ENCODE measurements at places on chromosomes 5 and 9. TPM values are rescaled to one million over a fixed set of nuclear protein-coding genes. Genes with fewer than 3 reads are reported as not detected.

The SH2D3C gene
- 8.1 TPM for total RNA-seq

The ZFP2 gene
- 0.54 TPM for total RNA-seq

The ACOT12 gene
- total RNA-seq = 0.36 TPM

The GMCL2 gene
- total RNA-seq = not detected

The DMRT3 gene
- not detected for total RNA-seq

The LRRC70 gene
- total RNA-seq = 3.8 TPM

The MRPS30 gene
- total RNA-seq = 91.2 TPM

The PDE8B gene
- total RNA-seq = 23.5 TPM

The P4HA2 gene
- 39.1 TPM for total RNA-seq

The IRX4 gene
- not detected for total RNA-seq

The AMACR gene
- total RNA-seq = 10.2 TPM

The NME5 gene
- 1.7 TPM for total RNA-seq

The CCDC171 gene
- total RNA-seq = 7.0 TPM

The DNM1 gene
- total RNA-seq = 55.7 TPM

The C7 gene
- not detected for total RNA-seq

The SYNPO gene
- 0.57 TPM for total RNA-seq

The BHMT2 gene
- 1.6 TPM for total RNA-seq

- no peak for ATAC-seq
Measured at GRCh38 chr5:149172261-149172660, 31.0 kb downstream of the ABLIM3 start.

GRCh38 chr5:179206366-179206765, 138.9 kb downstream of the ADAMTS2 start:
- ATAC-seq = no peak

- ATAC-seq = no peak
Measured at GRCh38 chr5:42217791-42218190, 205.4 kb upstream of the GHR start.

DNA sequence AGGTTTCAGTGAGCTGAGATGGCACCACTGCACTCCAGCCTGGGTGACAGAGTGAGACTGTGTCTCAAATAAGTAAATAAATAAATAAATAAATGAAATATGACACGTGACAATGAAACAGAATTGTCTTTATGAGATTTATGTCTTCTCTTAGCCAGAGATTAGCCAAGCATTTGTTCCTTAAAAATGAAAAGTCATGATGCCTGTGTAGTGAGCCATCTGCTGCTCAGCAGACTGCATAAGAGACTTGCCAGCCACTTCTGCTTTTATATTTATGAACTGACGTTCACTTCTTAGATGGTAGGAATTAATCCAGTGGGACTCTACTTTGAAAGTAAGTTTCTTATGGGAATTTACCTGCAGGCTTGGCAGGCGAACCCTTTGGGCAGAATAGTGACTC, 227.4 kb downstream of the NR3C1 start:
- ATAC-seq = no peak

DNA sequence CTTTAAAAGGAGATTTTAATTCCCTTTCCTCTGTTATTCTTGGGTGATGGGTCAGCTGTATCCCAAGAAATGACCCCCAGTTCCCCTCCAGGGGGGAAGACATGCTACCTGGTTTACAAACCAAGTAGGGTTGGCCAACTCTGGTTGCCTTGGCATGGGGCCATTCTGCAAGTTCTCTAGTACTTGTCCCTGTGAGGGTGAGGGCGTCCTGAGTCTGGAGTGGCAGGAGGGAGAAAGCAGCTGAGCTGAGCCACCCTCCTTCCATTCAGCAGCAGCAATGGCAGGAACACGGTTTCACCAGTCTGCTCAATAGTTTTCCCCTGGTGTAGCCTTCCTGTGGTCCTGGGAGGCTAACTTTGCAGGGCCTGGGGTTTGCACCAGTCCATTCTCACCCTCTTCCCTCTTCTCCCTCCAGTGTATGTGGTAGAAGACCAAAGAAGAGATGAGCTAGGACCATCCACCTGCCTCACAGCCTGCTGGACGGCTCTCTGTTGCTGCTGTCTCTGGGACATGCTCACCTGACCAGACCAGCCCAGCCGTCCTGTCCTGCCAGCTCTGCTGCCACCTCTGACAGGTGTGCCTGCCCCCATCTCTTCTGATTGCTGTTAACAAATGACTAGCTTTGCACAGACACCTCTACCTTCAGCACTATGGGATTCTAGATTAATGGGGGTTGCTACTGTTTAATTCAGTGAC, 59.9 kb downstream of the PFDN1 start:
- ATAC-seq = no peak

DNA sequence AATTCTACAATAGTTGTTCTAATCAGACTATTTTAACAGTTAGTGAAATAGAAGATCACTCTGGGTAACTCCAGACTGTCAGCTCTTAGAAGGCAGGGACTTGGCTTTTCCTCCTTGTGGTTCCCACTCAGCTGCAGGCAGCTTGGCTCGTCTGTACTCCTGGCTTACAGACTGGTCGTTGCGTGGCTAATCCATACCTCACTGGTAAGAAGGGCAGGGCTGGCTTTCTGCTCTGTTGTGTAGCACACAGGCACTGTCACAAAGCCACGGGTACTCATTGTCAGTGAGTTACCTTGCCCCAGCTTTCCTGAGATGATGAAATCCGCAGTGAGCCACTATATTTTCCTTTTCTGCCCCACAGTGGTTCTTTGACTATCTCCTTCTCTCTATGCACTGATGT, 1.8 kb upstream of the PRLR start:
- no peak for ATAC-seq

GRCh38 chr5:64199425-64199824, 33.8 kb downstream of the RNF180 start:
- no peak for ATAC-seq

- ATAC-seq = no peak
Measured at GRCh38 chr9:80259079-80259478, 687.3 kb downstream of the TLE4 start.

DNA sequence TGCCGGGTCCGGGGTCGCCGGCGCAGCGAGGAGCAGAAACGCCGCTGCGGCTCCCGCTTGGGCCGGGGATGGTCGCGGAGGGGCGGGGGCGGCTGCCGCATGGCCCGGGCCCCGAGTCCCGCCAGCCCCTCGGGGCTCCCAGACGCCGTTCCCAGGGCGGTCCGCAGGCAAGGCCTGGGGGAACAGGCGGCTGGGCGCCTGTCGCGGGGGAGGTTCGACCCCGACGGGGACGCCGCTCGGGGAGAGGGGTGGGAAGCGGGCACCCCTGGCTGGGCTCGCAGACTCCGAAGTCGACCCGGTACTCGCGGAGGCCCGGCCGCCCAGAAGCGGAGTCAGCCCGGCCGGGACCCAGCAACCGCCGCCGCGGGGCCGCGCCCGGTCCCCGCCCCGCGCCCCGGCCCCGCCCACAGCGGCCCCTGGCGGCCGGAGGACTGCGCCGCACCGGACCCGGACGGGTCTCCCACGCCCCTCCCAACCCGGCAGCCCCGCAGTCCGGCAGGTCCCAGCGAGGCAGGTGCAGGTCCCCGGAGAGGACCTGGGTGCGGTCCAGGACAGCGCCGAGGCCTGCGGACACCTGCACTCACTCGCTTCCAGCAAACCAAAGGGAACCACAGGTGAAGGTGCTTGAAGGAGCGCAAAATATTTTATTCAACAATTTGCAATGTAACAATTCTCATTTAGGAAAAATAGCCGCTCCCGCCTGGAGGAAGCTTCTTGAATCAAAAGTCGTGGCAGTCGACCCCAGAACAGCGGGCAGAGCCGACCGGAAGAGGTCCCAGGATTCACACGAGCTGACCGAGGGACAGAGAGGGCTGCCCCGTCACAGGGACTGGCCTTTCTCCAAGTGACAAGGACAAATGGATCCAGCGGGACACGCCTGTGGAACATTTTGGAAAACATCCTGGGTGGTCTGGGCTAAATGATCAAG, at the start of gene INPP5E:
Gene INPP5E (minus strand): TSS at position 365 of the 928 bp plus-strand sequence. CDS start 426 bp downstream, outside the sequence.
- peak; percentile 81 for ATAC-seq

- no peak for ATAC-seq
Measured at GRCh38 chr5:92835712-92836111, 745.3 kb downstream of the NR2F1-AS1 start.

DNA sequence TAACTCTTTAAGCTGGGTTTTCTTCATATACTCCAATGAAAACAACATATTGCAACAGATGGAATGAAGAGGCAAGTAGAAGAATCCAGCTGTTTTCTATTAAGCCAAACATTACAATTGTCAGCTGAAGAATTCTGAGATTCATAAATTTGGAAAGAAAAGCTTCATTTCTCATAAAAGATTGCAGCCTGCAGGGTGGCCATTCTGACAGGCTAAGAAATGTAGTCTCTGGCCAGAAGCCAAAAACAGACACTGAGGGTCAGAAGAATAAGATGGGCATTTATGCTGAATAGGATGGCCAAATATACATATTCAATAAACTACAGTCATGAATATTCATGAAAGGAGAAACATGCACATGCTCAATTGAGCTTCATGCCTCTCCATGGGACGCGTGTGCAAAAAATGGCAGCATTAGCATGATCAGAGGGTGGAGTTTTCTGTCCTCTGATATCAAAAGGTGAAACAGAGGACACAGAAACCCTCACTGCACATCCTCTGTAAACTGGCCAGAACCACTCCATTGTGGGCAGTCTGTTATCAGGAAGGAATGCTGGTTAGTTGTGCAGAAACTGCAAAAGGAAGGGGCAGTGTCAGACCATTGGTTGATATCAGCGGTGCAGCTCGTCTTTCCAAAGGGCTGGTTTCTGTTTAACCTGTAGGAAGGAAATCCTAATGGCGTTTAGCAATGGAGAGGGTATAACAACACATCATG, 50.2 kb downstream of the FXN start:
- no peak for ATAC-seq

DNA sequence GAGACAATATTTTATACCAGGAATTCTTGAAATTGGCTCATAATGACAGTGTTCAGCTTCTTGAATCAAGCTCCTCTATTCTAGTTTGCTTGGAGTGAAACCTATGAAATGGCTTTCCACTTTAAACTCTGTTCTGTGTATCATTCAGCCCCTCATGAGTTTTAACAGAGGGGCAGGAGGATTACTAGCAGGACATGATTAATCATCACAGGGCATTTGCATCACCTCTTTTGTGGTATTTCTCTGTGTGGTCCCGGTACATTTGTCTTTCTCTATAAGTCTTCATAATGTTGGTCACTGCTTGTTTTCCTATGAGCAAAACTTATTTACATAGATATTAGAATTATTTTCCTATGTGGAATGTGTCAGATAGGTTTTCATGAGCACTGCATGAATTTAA, 21.2 kb downstream of the CAST start:
- ATAC-seq = no peak

- no peak for ATAC-seq
Measured at GRCh38 chr5:173522518-173522917, 93.9 kb downstream of the BOD1 start.

GRCh38 chr5:66828548-66829357, 232.6 kb downstream of the MAST4 start:
- ATAC-seq = peak; percentile 99

DNA sequence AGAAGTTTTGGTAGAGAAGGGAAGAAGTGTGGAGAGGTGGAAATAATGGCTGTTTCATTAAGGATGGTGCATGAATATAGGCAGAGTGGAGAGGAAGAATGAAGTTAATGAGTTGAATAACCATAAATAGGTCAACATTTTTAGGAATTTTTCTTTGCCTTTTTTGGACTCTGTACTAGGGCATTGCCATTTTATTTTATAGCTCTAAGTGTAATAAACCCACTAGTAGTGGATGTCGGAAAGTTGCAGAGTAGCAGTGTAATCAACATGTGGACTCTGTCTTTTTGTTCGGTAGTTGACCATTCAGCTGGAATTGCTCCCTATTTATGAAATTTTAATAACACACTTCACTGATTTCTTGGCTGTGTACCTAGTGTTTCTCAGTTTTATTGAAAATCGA, 199.1 kb downstream of the WDR70 start:
- no peak for ATAC-seq

DNA sequence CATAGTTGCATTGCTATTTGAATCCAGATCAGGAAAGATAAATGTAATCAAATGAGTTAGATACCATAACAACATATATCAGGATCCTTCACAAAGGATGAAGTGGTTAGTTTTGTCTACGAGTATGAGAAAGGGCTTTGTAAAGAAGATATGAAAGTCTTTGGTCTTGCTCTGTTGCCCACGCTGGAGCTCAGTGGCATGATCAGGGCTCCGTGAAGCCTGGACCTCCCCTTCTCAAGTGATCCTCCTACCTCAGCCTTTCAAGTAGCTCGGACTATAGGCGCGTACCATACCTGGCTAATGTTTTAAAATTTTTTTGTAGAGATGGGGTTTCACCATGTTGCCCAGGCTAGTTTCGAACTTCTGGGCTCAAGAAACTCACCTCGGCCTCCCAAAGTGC, 1.8 kb downstream of the SMC5 start:
- no peak for ATAC-seq

DNA sequence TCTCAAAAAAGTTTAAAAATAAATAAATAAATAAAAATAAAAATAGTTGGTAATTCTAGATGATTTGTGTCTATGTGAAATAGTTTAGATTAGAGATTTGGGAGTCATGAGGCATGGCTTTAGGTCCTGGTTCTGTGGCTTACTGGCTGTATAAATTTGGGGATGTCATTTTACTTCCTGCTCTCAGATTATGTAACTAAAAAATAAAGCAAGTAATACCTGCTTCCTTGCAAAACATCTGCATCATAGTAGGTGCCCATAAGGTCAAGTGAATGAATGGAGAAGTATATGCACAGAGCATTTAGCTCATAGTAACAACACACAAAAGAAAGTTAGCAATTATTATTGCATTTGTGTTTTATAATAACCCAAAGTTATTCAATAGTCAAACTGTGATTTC, 287.7 kb upstream of the TLE4 start:
- ATAC-seq = no peak

GRCh38 chr5:126805063-126805462, 28.1 kb downstream of the LMNB1 start:
- no peak for ATAC-seq

DNA sequence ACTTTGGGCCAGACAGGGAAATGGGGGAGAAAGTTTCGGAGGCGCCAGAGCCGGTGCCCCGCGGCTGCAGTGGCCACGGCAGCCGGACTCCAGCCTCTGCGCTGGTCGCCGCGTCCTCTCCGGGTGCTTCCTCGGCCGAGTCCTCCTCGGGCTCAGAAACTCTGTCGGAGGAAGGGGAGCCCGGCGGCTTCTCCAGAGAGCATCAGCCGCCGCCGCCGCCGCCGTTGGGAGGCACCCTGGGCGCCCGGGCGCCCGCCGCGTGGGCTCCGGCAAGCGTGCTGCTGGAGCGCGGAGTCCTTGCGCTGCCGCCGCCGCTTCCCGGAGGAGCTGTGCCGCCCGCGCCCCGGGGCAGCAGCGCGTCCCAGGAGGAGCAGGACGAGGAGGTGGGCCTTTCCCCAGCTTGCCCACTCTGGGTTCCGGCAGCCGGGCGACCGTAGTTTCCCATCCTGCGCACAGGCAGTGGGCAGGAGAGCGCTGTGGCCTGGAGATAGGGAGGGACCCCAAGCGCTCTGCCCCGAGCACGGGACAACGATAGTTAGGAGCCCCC, 516 bp downstream of the MAST4 start:
- peak; percentile 37 for ATAC-seq
